Activated naive CD4-positive, alpha-beta T cell (primary cell): ENCODE measurements at places on chromosomes 3 and 15.

DNA sequence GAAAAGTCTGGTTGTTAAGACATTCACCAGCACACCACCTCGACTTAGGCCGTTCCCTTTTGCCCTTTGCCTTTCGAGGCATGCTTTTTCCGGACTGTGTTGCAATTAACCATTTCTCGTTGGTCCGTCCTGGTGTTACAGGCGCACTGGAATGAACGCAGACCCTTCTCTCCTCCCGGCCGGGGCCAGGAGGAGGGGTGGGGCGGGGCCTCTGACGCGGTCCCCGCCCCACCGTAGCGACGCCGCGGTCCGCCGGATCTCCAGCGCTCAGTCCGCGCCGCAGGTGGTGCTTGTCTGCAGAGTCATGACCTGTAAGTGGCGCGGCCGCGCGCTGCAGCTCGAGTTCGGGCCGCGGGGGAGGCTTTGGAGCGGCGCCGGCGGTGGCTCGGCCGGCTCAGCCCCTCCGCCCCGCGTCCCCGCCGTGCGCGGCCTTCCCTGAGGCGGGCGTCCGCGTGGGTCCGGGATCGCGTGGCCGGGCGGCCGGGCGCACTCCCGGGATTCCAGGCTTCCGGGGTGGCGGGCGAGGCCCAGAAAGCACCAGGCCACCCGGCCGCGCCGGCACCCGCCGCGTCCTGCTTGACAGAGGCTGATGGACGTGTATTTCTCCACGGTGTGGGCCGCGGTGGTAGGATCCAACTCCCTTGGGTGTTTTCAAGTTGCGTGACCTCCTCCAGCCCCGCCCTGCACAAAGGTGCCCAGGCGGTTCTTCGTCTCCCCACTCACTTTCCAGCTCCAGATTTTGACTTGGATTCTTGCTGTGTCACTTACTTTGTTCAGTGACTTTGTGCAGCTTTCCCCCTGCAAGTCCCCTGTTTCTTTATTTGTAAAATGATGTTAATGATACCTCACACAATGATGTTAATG is at the start of gene NIT2:
NIT2 (plus strand) TSS at position 270 of the 864 bp plus-strand sequence; CDS start at position 305, 35 bp downstream.
- DNase-seq, result peak; percentile 51

GRCh38 chr3:113103588-113103987 is 107.8 kb upstream of the BOC start:
- DNase-seq, result no peak

DNA sequence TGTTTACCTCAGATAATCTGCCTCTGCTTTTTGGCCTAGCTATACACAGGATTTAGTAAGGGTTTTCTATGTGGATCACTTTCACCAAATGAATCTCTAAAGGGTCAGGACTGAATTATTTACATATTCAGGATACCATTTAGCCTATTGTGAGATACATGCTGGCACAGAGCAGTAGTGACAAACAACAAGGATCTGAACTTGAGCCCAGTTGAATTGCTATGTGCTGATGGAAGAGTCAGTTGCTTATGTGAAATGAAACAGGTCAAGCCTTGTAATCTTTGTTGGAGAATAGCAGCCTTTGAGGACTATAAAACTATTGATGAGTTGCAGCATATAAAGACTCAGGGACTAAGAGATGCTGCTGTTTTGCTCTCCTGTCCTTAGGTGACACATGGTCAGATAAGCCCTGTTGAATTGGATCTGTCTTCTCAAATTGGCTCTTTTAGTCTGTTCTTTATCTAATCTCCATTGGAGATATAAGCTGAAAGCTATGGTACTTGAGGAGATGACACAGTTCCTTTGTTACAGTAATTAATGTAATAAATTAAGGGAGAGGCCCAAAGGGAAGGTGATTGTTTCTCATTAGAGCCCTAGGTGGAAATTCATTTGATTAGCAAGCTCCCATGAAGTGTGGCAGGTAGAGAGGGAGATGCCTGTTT is 30.4 kb downstream of the ZNF609 start:
- DNase-seq, result no peak

DNA sequence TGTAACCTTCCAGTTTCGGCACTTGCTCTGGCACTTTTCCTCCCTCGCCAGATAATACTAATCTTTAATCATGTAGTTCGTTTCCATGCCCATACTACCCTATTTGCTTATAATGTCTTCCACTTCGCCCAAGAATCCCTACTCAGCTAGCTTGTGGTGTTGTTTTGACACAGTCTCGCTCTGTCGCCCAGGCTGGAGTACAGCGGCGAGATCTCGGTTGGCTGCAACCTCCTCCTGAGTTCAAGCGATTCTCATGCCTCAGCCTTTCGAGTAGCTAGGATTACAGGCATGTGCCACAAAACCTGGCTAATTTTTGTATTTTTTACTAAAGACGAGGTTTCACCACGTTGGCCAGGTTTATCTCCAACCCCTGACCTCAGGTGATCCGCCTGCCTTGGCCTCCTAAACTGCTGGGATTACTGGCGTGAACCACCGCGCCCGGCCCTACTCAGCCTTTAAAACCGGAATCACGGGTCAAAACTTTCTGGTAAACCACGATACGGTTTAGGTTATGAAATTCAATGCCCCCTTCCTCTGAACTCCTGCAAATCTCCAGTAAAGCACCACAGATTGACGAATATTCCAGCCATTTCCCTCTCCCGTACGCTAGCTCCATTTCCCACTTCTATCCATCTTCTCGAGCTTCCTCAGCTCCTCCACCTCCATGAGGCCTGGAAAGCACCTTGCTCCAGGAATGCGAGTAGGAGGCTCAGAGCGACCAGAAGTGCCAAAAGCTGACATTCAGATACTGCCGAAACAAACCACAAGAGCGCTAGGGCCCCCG is 878 bp upstream of the RAD51 start:
- no peak for DNase-seq

DNA sequence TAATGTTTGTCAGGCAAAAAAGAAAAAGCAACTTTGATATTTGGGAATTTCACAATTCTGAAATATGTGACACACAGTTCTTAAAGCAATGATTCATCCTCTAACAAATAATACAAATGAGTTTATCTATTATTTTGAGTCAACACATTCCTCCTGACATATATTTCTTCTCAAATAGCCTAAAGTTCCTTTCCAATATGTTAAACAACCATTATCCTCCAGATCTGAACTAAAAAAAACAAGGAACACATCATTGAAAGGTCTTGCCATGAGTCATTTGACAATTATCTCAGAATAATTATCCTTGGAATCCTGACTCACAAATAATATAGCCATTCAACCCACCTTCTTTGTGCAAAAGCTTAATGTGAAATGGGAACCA is 208.7 kb upstream of the CDIN1 start:
- no peak for DNase-seq

GRCh38 chr3:171676601-171677175 is 133.6 kb downstream of the PLD1 start:
- DNase-seq, result no peak

- no peak for DNase-seq
These were observed 21.8 kb upstream of the POU1F1 start for GRCh38 chr3:87298111-87298718.

- DNase-seq, result no peak
These were observed 12.5 kb downstream of the FBLN2 start for GRCh38 chr3:13561376-13561775.

DNA sequence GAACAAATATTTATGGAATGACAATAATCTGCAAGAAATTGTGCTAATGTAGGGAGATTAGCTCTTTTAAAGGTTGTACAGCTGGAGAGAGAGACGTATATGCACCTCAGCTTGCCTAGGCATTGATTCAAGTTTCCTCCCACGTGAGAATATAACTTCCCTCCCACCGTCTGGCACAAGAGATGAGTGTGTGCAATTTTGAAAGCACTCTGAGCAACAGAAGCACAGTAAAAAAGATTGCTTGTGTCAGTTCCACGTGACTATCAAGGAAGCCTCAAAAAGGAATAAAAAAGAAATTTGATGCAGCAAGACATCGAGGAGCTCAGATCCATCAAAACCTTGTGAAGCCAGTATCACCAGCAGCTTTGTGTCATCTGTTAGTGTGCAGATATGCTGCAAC is 435.3 kb downstream of the TUSC7 start:
- no peak for DNase-seq

GRCh38 chr15:92020804-92021203 is 167.3 kb downstream of the SLCO3A1 start:
- no peak for DNase-seq

GRCh38 chr3:141544697-141545096 is 57.9 kb downstream of the RASA2 start:
- DNase-seq, result no peak

- no peak for DNase-seq
These were observed 352 bp downstream of the CHRD start for GRCh38 chr3:184380185-184380626.

GRCh38 chr3:128060473-128061381 is 8.5 kb downstream of the SEC61A1 start:
- DNase-seq, result no peak

DNA sequence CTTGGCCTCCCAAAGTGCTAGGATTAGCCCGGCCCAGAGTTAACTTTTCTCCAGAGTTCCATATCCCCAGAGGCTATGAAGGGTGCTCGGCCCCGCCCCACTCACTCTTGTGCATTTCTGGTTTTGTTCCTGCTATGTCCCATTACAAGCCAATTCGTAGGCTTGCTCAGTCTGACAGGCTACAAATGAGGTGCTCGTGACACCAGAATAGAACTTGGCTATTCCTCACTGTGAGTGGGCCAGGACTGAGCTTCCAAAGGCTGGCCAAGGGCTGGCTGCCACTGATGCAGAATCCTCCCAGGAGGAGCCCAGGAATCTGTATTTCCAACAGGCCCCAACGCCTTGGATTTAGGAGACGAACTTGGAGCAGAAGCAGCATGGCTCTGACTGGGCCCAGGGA is 282.7 kb upstream of the C2CD4B start:
- DNase-seq, result no peak
